ENCODE measurements at places on chromosomes 1 and 21.

GRCh38 chr1:182845379-182845778 is 6.2 kb downstream of the DHX9 start:
- DNase-seq, result no peak

DNA sequence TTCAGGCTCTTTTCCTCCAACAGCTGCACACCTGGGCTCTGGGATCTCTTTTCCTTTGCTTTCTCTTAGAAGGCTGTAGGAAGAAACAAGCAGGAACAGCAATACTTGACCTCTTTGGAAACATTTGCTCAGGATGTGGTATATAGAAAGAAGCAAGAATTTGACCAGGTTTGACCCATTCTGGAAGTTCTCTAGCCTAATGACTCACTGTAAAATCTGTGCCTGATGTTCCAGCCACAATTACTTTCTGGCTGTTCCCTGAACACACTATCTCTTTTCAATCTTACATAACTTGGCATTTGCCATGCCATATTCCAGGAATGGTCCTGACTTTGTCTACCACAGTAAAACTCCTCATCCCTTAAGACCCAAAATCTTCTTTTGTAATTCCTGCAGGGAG is 419.9 kb upstream of the DAB1 start:
- DNase-seq, result no peak

DNA sequence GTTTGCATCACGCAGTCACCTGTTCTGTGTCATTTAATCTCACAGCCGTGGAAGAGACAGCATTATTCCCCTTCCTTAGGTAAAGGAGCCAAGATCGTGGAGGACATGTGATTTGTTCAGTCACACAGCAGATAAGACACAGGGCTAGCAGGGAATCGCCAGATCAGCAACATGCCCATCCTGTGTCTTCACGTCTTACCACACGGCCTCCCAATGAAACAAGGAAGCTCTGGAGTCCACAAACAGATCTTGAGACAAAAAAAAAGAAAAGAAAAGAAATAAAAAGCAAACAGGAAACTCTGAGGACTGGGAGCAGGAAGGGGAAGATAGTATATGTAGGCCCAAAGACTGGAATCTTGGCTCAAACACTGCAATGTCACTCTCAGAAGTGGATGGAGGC is 155.3 kb downstream of the ADSS2 start:
- no peak for DNase-seq

GRCh38 chr1:12798911-12799310 is 7.7 kb downstream of the PRAMEF1 start:
- DNase-seq, result no peak

DNA sequence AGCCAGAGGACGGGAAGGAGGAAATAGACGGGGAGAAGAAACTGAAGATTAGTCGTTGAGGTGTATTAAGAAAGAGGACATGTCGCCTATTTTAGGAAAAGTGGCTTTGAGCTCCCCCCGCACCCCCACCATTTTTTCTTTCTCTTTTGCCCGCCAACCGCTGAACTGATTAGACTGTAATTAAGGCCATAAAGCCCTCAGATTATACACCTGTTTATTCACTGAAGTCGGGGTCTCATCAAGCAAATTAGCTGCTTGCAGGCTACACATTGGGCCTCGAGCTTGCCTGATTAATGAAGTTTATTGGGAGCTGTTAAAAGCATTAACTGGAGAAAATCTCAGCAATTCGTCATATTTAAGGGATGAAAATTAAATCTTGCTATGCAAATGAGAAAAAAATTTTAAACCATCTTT is 119.4 kb upstream of the RRP15 start:
- no peak for DNase-seq

Data from NCI-H345 (cell line).